ENCODE measurements at places on chromosomes 16 and 17.
A peak's percentile ranks its signal among the peaks of the same experiment; 100 is the strongest.

DNA sequence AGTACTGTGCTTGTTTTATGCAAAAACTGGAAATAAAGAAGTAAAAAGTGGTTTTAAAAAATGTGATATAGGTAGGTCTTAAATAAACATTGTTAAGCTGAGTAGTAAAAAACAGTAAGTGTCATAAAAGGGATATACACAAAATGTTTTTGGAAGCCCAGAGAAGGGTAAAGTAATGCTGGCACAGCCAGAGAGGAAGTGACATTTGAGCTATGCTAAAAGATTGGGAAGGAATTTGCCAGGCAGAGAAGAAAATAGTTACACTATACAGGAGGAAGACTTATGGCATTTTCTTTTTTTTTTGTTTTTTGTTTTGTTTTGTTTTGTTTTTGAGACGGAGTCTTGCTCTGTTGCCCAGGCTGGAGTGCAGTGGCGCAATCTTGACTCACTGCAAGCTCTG is 40.8 kb upstream of the TAOK1 start:
- DNase-seq, result no peak

GRCh38 chr17:51463353-51463752 is 203.0 kb downstream of the UTP18 start:
- peak; percentile 26 for DNase-seq

- no peak for DNase-seq
Measured at GRCh38 chr17:61656721-61657217, 65.8 kb upstream of the NACA2 start.

GRCh38 chr17:45170931-45171337 is 9.3 kb downstream of the HEXIM2 start:
- DNase-seq, result peak; percentile 74

DNA sequence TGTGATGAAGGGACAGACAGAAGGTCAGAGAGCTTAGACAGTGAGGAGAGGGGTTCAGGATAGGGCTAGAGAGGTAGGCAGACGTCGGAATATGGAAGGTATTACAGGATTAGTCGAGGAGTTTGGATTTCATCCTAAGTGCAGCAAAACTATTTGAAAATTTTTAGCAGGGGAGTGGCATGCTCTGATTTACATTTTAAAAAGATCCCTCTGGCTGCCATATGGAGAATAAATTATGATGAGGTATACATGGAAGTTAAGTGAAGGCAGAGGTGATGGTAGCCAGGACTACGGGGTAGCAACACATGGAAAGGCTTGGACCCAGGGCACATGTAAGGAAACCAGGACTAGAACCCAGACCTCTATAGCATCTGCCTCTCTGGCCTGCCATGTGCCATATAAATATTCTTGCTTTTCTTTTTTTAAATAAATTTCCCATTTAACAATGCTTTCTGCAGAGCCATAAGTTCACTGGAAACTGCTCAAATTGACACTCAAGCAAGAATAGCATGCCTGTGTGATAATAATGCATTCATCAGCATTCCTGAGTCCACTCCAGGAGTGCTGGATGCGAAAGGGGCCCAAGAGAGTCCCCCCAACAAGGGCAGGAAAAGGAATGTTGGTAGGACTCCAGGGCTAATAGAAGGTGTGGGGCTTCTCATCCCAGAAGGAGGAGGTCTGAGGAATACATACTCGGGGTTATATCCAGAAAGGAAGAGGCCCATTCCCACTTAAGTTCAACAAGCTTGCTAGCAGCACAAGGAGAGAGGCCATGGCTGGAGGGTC is 78.2 kb downstream of the HLF start:
- DNase-seq, result no peak

GRCh38 chr16:16797239-16797638 is 418.3 kb downstream of the NPIPA7 start:
- DNase-seq, result no peak

DNA sequence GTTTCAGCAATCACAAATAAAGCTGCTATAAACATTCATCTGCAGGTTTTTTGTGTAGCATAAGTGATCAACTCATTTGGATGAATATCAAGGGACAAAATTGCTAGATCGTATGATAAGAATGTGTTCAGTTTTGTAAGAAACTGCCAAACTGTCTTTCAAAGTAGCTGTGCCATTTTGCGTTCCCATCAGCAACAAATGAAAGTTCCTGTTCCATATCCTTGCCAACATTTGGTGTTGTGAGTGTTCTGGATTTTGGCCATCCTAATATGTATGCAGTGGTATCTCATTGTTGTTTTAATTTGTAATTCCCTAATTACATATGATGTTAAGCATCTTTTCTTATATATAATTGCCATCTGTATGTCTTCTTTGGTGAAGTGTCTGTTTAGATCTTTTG is 36.4 kb upstream of the TMEM92 start:
- no peak for DNase-seq

DNA sequence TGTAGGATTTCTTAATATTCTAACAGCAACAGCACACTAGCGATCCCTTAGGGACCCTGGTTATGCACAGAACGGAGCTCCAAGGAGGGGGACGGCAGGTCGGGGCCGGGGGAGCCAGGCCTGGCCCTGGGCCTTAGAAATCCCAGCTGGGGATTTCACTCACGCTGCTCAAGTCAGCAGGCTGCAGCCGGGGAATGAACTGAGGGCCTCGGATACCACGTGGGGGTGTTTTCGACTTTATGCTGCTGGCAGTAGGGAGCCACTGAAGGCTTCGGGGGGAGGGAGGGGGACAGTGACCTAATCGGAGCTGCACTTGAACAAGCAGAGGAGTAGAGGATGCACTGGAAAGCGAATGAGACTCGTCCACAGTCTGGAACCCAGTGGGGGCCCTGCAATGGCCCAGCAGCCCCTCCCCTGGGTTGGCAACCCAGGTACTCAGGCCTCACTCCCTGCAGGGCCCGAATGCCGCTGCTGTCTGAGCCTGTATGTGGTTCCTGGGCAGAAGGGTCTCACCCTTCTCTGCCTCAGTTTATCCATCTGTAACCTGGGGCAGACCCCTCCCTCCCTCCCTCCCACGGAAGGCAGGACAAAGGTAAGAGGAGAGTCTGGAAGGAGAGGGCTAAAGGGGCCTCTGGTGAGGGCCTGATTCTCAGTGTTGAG is 53.7 kb downstream of the RPH3AL start:
- DNase-seq, result no peak

- DNase-seq, result no peak
Measured at GRCh38 chr16:10988164-10988803, 43.9 kb downstream of the CLEC16A start.

DNA sequence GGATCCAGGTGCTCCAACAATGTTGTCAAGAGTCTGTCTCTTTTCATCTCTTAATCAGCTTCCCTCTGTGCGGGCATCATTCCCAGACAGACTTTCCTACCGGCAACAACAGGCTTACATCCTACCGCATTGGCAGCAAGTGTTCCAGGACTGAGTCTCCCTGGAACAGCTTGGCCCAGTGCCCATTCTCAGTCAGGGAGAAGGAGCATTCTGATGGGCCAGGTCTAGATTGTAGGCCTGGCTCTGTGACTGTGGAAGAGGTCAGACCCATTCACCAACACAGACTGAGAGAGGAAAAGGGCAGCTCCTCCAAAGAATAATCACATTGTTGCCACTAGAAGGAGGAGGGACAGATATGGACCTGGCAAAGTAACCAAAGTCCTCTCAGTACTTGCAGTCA is 68.1 kb upstream of the TMEM132E start:
- DNase-seq, result no peak

DNA sequence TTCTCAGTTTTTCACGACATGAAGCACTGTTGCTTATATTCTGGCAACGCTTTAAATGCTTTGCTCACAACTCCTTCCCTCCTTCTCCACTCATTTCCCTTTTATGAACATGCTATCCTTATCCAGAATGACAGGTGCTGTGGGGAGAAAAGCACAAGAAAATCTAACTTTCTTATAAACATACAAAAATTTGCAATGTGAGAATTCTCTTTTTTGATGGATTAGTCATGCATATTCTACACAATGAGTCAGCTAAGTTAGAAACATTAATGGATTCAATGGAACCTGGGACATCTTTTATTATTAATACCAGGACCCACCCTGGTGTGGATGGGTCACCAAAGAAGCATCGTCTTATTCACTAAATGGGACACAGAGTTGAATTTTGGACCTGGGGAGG is 234.6 kb upstream of the CDH5 start:
- no peak for DNase-seq
